ENCODE measurements at places on chromosomes 4 and X. TPM values are rescaled to one million over a fixed set of nuclear protein-coding genes. Genes with fewer than 3 reads are reported as not detected.

ADGRL3 gene
- total RNA-seq = 0.01 TPM

KLB gene
- 0.16 TPM for total RNA-seq

MYOZ2 gene
- not detected for total RNA-seq

TMSB4X gene
- total RNA-seq = 4,862 TPM

RADX gene
- 0.08 TPM for total RNA-seq

POF1B gene
- total RNA-seq = 3.0 TPM

F8A3 gene
- total RNA-seq = 0.54 TPM

SOX3 gene
- total RNA-seq = not detected

MSANTD1 gene
- 0.05 TPM for total RNA-seq

XKRX gene
- total RNA-seq = 0.89 TPM

ALAS2 gene
- total RNA-seq = not detected

N4BP2 gene
- 4.0 TPM for total RNA-seq

PAK3 gene
- total RNA-seq = 0.02 TPM

USP27X gene
- total RNA-seq = 3.8 TPM

UGT2B15 gene
- 0.14 TPM for total RNA-seq

SOD3 gene
- total RNA-seq = not detected

JAKMIP1 gene
- not detected for total RNA-seq

CT45A2 gene
- total RNA-seq = not detected

NLRP2B gene
- not detected for total RNA-seq

IQSEC2 gene
- 38.7 TPM for total RNA-seq
